ENCODE measurements at places on chromosomes 6 and 20. TPM values are rescaled to one million over a fixed set of nuclear protein-coding genes. Genes with fewer than 3 reads are reported as not detected.

CCM2L gene
- 3.0 TPM for total RNA-seq

DNA sequence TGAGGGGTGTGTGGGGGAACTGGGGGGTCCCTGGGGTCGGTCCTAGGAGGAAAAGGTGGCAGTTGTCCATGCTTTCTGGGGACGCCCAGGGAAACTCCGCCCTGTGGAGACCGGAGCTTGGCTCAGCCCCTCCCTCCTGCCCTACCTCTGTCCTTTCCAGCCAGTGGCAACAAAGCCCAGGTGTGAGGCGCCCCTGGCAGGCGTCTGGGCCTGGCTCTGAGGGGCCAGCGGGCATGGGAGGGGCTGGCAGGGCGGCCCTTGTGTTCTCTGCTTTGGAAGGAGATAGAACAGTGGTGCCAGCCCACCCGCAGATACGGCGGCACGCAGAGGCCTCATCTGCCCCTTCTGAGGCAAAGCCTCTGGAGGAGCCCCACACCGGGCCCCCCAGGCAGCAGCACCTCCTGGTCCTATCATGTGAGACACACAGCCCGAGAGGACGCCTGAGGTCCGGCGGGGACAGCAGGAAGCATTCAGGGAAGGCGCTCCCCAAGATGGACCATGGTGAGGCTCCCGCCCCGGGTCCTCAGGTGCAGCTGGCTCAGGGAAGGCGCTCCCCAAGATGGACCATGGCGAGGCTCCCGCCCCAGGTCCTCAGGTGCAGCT is 47.9 kb downstream of the YTHDF1 start:
- no peak overlapping the region for H3K27ac ChIP-seq
- no peaks in the 10 kb centered on the region for H3K36me3 ChIP-seq
- no peaks in the 10 kb centered on the region for H3K4me1 ChIP-seq
- no peak for DNase-seq

BPIFB1 gene
- total RNA-seq, result 5.5 TPM

MUC21 gene
- total RNA-seq, result not detected

DNA sequence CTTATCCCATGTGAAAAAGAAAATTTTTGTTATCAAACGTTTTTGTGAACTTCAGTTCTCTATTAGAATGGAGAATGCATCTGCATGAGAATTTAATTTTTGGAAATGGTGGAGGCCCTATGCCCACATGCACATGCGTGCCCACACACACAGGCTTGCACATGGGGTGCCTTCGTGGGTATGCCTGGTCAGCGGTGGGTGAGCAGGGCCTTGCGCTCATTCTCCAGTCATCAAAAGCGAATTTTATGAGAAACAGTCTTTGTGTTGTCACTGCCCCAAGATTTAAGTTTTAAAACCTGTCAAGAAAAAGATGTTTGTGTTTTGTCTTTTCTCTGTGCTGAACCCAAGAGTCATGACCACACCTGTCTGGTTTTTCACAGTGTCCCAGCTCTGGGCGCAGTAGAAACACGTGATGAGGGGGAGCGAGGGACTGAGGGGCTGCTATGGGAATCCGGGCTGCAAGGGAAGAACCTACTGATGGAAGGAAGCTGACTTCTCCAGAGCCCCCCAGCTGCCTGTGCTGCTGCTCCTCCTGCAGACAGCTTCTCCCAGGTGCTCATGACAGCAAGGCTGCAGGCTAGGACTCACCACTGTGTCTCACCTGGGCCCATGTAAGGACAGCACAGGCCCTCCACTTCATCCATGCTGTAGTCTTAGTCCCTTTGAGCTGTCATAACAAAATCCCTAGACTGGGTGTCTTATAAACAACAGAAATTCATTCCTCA is 153.6 kb downstream of the SYCP2 start:
- H3K36me3 ChIP-seq, result no peaks in the 10 kb centered on the region
- no peak overlapping the region for H3K27ac ChIP-seq
- no peak overlapping the region for H3K4me3 ChIP-seq
- no peaks in the 10 kb centered on the region for H3K4me1 ChIP-seq
- H3K27me3 ChIP-seq, result no peaks in the 10 kb centered on the region

TRAPPC3L gene
- total RNA-seq, result 0.39 TPM

GRCh38 chr6:81130061-81130460 is 622.4 kb downstream of the TENT5A start:
- no peaks in the 10 kb centered on the region for H3K36me3 ChIP-seq
- DNase-seq, result no peak
- no peak overlapping the region for H3K27ac ChIP-seq

C6orf58 gene
- not detected for total RNA-seq

TTPAL gene
- 13.1 TPM for total RNA-seq

PNPLA1 gene
- total RNA-seq, result 3.5 TPM
